ENCODE measurements at places on chromosomes 7 and 10.

- no peak for DNase-seq
Observed at GRCh38 chr7:132455378-132455777, 120.9 kb downstream of the PLXNA4 start.

DNA sequence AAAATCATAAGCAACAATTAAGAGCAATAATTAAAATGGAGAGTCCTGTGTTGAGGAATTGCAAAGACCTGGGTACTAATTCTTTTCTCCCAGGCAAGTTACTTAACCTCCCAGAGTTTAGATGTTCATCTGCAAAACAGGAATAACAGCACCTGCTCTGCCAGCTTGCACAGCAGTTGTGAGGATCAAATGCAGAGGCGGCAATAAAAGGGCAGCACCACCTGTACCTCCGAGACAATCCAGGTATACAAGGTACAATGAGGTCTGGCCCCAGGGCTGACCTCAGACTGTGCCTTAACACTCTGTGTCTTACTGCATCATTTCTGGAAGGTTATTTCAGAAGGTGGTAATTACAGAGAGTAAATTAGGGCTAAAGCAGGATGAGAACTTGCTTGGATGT is 14.5 kb upstream of the FAM204A start:
- no peak for DNase-seq

GRCh38 chr7:96304573-96304972 is 17.3 kb downstream of the SLC25A13 start:
- DNase-seq, result no peak

- no peak for DNase-seq
Observed at GRCh38 chr10:122181041-122181732, 89.9 kb upstream of the BTBD16 start.

GRCh38 chr7:158311791-158312190 is 275.8 kb downstream of the PTPRN2 start:
- DNase-seq, result no peak
